ENCODE measurements at places on chromosomes 3 and 15.

DNA sequence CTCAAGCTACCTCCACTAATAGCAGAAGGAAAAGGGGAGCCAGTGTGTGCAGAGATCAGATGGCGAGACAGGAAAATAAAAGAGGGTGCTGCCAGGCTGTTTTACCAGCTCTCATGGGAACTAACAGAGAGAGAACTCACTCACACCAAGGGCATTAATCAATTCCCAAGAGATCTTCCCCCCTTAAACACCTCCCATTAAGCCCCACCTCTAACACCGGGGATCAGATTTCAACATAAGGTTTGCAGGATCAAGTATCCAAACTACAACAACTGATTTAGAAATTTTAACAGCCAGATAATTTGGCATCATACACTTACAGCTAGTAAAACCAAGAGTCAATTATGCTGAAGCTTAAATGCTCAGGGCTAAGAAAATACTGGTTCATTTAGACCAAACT lies 18.9 kb downstream of the CD200 start:
- no peak for DNase-seq

- DNase-seq, result no peak
Measured at GRCh38 chr3:58864480-58864879, 185.3 kb downstream of the CFAP20DC start.

- DNase-seq, result no peak
Measured at GRCh38 chr15:95168951-95169431, 937.6 kb downstream of the MCTP2 start.

DNA sequence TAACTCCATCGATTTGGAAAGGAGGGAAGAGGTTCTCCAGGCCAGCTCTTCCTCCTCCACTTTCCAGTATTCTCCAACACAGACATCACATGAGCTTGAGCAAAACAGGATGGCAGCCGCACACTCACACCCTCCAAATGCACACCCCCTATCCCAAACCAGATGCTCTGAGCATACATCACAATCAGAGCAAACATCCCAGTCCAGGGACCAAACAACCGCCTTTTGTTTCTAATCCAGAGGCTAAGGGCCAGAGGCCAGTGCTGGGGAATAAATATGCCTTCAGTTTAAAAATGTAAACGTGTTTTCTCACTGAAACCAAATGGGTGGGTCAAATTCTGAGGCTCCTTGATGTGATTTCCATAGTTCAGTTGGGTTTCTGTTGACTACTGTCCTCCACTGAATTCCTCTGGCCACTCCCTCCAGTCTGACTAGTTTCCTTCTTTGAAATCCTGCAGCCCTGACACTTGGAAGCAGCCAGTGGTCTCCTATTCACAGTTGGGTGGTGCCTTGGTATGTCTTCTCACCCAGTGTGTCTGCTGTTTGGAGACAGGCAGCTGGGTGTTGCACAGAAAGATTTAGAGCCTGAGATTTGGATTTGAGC lies 19.2 kb upstream of the MFGE8 start:
- no peak for DNase-seq

All from progenitor cell of endocrine pancreas (in vitro differentiated cells).